Urothelium cell line (cell line): ENCODE measurements at places on chromosomes 7 and 10.

- no peak for DNase-seq
Observed at GRCh38 chr7:131548371-131548770, 8.1 kb downstream of the PODXL start.

DNA sequence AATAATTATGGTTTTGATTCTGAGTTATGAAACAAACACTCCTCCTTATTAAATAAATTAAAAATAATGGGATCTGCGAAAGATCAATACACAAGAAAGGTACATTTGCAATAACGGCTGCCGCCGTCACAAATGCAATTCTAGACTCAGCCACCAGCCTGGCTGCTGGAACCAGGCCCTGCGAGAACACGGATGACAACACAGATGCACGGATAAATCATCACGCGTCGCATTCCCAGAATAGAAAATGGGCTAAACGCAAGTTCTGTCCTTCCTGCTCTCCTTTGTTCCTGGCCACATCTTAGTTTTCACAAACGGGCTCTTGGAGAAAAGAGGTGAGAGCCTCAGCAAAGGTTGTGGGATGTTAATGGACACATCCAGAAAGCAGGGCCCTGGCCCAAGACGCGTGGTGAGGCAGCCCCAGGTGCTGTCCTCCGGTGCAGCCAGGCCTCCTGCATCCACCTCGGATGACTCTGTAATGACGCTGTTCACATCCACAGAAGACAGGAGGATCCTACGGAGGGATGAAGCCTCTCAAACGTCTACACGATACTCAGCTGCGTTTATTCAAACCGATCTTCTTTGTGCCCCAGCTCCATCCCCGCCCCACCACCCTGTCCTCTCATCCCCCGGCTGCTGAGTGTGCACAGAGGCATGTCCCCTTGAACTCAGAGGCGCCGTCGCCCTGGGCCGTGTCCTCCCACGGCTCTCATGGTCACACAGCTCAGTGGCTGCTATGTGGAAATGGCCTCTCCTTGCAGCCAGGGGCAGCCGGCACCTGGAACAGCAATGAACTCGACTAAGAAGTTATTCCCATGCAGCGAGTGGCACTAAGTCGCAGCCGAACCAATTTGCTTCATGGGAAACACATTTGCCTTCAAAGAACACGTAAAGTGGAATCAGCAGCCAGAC is 197.9 kb downstream of the PTPRN2 start:
- no peak for DNase-seq

DNA sequence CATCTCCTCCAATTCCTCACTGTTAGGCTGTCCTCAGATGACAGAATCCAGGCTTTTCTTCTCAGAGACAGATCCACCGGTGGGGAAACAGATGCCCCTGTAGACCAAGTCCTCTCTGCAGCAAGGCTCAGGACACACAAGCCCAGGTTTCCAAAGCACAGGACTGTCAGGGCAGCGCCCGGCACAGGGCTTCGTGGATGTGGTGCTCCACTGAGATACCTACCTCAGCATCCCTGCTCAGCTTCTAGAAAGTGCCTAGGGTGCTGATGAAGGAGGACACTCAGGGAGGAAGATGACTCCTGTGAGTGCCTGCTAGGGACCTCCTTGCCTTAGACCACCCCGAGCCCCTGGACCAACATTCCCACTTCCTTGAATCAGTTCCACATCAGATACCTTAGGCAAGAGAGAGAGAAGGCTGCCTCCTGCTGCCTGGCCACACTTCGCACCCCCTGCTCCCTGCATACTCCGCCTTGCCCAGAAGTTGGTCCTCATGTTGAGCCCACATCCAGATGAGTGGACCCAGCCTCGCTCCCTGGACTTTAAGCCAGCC is 8.9 kb upstream of the RBP3 start:
- no peak for DNase-seq

- no peak for DNase-seq
Observed at GRCh38 chr10:44636625-44637024, 251.7 kb upstream of the CXCL12 start.

GRCh38 chr10:31030260-31030659 is 1.4 kb downstream of the ZNF438 start:
- DNase-seq: no peak

DNA sequence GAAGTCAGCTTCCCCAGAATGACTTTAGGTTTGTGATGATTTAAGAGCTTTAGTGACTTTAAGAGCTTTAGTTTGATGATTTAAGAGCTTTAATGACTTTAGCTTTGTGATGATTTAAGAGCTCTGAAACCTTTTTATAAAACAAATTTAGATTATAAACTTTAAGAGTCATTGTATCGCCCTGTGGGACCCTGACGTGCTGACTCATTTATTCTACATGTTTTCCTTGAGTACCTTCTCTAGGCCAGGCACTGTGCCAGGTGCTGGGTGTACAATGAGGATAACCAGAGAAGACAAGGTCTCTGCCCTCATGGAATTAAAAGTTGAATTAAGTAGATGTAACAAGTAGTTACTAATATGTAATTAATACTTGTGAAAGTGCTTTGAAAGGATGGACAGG is 45.4 kb downstream of the CNNM1 start:
- DNase-seq: no peak

DNA sequence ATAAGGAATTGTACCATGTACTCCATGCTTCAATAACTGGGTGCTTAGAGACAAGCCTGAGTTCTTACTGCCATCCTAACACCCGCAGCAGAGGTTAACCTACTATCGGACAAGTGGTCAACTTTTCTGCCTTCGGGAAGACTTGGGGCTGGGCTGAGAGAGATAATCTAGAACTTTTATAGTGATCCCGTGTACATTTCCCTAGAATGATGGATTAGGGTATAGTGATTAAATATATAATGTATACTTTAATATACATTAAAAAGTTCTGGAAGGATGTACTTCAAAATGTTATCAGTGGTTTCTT is 12.2 kb upstream of the HNRNPF start:
- no peak for DNase-seq

- DNase-seq: no peak
Observed at GRCh38 chr10:58177362-58177947, 90.2 kb downstream of the IPMK start.
